Right renal pelvis (tissue), 4 donors: ENCODE measurements at places on chromosomes 4 and X. TPM values are rescaled to one million over a fixed set of nuclear protein-coding genes. Genes with fewer than 3 reads are reported as not detected.

The USP17L25 gene
- polyA plus RNA-seq, result not detected

DNA sequence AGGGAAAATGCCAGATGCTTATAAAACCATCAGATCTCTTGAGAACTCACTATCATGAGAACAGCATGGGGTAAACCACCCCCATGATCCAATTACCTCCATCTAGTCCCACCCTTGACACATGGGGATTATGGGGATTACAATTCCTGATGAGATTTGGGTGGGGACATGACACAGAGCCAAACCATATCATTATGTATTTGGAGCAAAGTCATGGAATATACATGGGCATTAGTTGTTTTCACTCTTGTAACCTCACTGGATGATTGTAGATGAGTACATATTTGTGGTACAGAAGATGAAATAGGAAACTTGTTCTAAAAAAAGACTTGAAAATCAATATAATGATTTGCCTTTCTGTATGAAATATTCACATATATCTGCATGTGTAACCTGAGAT, 674.5 kb upstream of the BOD1L1 start:
- no peak for DNase-seq

DNA sequence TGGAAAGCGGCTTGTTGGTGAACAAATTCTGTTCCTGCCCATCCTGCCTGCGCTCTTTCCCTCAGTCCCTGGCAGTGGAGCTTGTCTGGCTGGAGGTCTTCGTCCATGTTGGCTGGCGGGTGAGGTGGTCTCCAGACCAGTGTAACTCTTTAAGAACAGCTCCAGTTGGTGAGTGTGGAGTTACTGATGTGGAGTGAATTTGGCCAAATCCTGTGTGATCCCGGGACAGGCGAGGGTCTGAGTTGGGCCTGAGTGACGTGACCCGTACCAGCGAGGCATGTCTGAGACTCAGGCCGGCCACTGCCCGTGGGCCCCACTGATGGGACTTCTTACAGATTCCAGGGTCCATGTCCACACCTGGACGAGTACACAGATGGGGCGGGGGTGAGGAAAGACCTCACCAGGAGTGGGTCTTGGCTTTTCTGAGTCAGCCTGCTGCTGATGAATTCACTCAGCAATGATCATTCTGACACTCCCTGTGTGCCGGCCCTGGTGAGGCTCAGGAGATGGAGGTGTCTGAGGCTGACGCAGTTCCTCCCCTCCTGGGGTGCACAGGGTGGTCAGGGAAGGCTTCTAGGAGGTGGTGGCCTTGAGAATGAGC, 45.5 kb downstream of the PSAPL1 start:
- DNase-seq, result no peak

- peak; percentile 73 for DNase-seq
Observed at GRCh38 chr4:186037692-186038658, 31.0 kb upstream of the TLR3 start.

- no peak for DNase-seq
Observed at GRCh38 chr4:38523524-38524448, 140.2 kb upstream of the KLF3 start.

The ZNF630 gene
- 3.9 TPM for polyA plus RNA-seq

The FAM9B gene
- polyA plus RNA-seq, result 0.17 TPM

DNA sequence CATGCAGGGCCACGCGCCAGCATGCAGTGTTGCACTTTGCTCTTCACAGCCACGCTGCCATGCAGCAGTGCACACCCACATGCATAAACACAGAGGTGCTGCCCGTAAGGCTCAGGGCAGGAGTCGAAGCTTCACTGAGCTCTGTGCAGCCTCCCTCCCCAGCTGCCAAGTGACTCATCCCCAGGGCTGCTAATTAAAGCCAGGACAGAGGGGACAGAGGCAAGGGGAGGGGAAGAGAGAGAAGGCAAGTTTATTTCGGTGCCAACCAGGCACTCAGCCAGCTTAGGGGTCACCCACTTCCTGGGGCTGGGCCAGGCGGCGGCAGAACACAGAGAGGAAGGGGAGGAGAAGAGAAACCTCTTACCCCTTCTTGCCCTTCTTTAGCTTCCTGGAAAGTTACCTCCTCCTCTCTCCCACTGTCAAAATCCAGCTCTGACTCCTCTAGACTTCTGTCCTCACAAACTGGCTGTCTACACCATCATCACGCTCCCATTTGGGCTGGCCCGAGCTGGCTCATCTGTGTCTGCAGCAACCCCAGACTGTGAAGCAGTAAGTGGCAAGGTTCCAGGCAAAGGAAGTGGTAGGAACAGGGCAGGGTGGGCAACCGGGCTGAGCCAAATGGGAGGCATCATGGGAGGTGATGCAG, 6.2 kb upstream of the IQSEC2 start:
- DNase-seq, result no peak

The NOX1 gene
- polyA plus RNA-seq, result 1.2 TPM

DNA sequence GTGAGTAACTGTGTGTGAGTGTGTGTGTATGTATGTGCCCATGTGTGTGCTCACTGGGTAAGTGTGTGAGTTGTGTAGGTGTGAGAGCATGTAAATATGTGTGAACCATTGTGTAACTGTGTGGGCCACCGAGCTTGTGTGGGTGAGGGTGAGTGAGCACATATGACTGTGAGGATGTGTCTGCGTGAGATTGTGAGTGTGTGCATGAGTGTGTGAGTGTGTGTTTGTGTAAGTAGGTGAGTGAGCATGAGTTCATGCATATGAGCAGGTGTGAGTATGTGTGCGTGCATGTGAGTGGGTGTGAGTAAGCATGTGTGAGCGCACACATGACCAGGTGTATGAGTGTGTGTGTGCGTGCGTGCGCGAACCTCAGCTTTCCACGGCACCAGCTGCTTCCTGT, 1.4 kb upstream of the ATP2B3 start:
- no peak for DNase-seq

GRCh38 chr4:158809611-158810486, 41.0 kb downstream of the FNIP2 start:
- DNase-seq, result no peak

The PAGE1 gene
- not detected for polyA plus RNA-seq

DNA sequence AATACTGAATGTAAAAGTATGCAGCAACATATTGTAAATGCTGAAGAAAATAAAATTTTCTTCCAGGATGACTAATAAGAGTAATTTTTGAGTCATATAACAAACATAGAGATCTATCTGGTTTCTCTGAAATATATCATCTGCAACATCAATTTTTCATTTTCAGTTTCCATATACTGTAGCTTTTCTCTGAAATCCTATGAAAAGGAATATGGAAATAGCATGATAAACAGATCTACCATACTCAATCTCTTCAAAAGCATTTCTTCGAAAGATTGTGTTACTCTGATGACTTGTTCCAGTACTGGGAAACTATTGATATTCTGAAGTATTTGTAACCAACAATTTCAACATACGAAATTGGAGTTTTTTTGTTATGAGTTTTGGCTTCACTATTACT, 1156.7 kb downstream of the FAM133A start:
- no peak for DNase-seq

The PPP2R2C gene
- 0.35 TPM for polyA plus RNA-seq

DNA sequence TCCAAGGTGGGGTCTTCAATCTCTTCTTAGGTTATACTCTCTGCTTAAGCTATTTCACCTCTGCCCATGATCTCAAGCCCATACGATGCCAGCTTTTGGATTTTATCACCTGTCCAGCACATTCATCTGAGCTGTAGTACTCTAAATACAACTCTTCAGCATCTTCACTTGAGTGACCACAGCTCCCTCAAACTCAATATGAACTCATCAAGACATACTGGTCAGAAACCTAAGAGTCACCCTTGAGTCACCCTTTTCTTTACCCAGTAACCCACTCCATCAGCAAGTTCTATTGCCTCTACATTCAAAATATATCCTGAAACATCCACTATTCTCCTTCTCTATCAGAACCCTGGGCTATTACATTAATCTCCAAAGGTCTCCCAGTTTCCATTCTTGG, 69.4 kb downstream of the DCHS2 start:
- DNase-seq, result no peak

DNA sequence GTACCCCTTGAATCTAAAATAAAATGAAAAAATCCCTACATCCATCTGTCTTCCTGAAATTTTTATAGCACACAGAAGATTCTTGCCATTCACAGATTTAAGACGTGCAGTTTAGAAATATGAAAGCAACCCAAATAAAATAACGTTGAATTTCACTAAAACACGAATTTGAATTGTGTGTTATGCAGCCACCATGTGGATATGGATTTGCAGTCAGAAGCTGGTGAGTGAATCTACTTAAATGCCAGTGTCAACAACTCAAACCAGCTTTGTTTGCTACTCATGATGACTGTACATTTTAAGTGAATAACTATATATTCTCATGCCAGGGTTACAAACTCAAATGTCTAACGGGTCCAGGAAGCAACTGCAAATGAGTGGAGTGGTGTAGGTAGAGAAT, 173.0 kb upstream of the HAND2 start:
- DNase-seq, result no peak

- no peak for DNase-seq
Observed at GRCh38 chr4:17124767-17125166, 226.3 kb upstream of the LDB2 start.

DNA sequence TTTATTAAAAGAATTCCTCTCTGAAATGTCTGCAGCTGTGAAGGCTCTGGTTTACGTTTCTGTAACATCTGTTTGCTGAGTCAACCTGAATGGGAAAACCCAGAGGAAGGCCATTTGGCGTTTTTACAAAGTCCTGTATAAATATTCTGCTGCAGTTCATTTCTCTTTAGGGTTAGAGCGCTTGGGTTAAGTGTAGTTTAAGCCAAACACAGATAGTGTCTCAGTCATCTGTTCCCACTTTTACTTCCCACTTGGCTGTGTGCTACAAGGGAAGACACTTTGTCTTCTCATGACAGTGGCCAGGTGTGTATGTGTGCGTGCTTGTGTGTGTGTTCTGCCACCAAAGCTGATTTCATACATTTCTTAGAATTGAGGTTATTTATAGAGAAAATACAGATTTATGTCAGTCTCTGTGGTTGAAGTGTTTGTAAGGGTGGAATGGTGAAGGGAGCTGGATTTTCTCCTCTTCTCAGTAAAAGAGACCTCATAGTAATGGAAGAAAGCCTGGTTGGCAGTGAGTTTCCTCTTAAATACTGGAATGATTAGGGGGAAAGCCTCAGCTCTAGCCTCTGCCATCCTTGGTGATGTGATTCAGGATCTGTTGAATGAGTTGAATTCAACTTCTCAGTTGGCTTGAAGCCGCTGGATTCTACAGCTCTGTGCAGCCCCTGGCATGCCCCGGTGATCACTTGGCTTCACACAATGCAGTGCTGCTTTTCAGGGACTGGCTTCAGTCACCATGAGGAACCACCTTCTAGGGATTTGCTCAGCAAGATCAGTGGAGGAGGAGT, 50.6 kb downstream of the JADE1 start:
- no peak for DNase-seq

The UGT8 gene
- 55.7 TPM for polyA plus RNA-seq

The KLHL4 gene
- polyA plus RNA-seq, result 8.9 TPM

- no peak for DNase-seq
Observed at GRCh38 chr4:145075742-145076468, 22.1 kb downstream of the ANAPC10 start.

DNA sequence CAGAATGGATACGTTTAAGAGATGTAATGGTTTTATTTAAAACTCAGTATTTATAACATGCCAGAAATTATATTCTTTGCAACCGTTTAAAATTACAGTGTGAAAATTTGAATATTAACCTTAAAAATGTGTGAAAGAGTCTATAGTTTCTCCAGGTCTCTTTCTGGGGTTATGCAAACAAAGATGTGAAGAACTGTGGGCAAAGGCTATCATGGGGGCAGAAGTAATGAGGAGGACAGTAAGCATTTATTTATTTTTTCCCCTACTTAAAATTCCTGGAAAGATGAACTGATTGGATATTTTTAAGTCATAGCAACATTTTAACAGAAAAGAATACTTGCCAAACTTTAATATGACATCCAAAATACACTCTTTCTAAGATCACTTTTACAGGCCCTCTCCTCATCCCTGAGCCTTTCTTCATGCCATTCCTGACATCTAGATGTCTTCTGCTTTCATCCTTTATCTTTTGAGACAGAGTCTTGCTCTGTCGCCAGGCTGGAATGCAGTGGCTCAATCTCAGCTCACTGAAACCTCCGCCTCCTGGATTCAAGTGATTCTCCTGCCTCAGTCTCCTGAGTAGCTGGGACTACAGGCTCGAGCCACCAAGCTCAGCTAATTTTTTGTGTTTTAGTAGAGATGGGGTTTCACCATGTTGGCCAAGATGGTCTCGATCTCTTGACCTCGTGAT, 46.1 kb downstream of the TMEM131L start:
- no peak for DNase-seq

DNA sequence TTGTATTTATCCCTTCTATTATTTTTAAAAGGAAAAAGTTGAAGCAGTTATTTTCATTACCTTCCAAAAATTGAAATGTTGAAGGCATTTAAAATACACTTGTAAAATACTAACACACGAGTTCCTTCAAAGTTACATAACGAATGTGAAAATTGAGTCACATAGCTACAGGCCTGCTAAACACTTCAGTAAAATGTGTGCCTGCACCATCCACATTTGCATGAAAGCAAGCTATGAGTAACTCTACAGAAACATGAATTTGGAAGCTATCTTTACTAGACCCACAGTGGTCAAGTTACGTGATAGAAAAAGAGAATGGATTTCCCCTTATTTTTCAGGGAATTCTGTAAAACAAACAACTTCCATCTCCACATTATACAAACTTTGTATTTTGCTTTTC, 1148.8 kb upstream of the PCDH7 start:
- no peak for DNase-seq

- DNase-seq, result no peak
Observed at GRCh38 chr4:39770969-39771724, 73.2 kb downstream of the UBE2K start.

The DGKK gene
- 10.4 TPM for polyA plus RNA-seq

DNA sequence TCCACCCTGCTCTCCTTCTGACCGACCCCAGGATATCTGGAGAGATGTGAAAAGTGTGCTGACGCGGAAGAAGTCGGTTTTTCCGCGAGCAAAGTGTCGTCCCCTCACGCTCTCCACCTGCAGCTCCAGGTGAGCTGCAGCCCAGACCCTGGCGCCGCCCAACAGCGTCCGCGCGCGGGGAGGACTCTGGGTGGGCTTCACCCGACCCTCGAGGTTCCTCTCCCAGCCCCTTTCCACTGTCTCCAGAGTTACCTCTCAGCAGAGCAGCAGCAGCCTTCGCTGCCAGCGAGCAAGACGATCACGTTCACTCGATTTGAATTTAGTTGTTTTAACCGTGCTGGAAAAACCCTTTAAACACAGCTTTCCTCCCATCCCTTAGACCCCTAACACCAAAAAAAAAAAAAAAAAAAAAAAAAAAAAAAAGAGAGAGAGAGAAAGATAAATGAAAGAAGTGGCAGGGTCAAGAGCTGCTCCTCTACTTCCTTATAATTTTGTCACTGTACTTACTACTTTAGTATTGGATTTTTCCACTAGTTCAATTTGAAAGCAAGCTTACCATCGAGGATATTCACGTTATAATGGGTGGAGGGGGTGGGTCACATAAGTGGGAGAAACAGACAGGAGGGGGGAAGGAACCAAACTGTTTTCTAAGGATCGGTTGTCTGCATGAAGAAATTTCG, 758 bp upstream of the NR3C2 start:
- DNase-seq, result no peak

GRCh38 chrX:140110081-140110650, 144.8 kb upstream of the CXorf66 start:
- no peak for DNase-seq

The TMEM150C gene
- 27.4 TPM for polyA plus RNA-seq

- no peak for DNase-seq
Observed at GRCh38 chr4:33088713-33089112, 2368.5 kb downstream of the PCDH7 start.

- DNase-seq, result no peak
Observed at GRCh38 chr4:169640261-169640870, 20.0 kb downstream of the CLCN3 start.
